ENCODE measurements at places on chromosomes 2 and 18.

- DNase-seq: no peak
These were observed 103.8 kb upstream of the OSR1 start for GRCh38 chr2:19462256-19462645.

- DNase-seq: no peak
These were observed 115.6 kb upstream of the GPC1 start for GRCh38 chr2:240319855-240320203.

GRCh38 chr2:232781765-232782164 is 5.4 kb upstream of the KCNJ13 start:
- DNase-seq: peak; percentile 96

- DNase-seq: no peak
These were observed 29.8 kb upstream of the YES1 start for GRCh38 chr18:841647-842370.

- DNase-seq: no peak
These were observed 1232.6 kb upstream of the NRXN1 start for GRCh38 chr2:52264488-52264887.

DNA sequence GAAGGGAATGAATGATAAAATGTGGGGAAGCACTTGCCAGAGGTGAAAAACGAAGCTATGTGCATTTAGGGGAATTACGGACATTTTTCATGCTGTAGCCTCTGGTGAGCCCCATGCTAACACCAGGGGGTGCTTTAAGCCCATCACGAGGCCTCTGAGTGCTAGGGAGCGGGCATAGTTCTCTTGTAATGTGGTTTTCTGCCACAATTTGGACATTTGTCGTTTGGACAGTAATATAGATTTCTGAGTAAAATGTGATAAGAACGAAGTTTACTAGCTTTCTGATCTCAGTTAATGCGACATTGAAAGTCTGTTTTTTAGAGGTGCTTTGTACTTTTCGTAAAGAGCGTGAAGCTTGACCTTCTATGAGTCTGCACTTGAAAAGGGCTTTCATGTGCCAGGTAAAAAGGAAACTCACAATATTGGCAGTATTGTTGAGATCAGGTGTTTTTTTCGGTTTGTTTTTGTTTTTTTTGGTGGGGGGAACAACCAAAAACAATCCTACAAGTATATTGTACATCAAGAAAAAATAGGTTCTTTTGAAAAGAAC is 50.6 kb downstream of the TRAF3IP1 start:
- DNase-seq: no peak
